ENCODE measurements at places on chromosomes 1 and 21.

- no peak for DNase-seq
- no peak overlapping the region for H3K27ac ChIP-seq
- H3K36me3 ChIP-seq, result peaks cover 5% of the 10 kb centered on the region
- H3K4me1 ChIP-seq, result peaks cover 48% of the 10 kb centered on the region
- H3K4me3 ChIP-seq, result no peak overlapping the region
- H3K27me3 ChIP-seq, result peaks cover 11% of the 10 kb centered on the region
Measured at GRCh38 chr1:9820521-9820920, 3.2 kb downstream of the CLSTN1 start.

- DNase-seq, result no peak
- no peaks in the 10 kb centered on the region for H3K36me3 ChIP-seq
Measured at GRCh38 chr1:111891566-111891965, 97.9 kb downstream of the KCND3 start.

DNA sequence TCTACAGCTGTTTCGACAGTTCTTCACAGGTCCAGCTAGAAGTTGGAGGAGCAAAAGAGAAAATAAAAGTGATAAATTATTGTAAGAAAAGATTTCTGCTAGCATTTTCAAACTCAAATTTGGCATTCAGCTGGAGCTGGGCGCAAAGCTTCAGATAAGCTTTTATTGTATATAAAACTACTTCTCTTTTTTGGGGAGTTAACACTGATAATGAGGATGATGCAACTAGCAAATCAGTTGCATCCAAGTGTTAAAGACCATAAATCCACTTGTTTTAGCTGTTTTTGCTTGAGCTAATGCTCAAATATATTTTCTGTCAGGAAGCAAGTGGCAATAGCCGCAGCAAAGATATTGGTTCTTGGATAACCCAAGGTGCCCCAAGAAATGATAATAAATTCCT lies 127.1 kb upstream of the PKN2 start:
- no peak for DNase-seq
- no peak overlapping the region for H3K4me3 ChIP-seq
- H3K27ac ChIP-seq, result no peak overlapping the region
- H3K4me1 ChIP-seq, result no peaks in the 10 kb centered on the region

GRCh38 chr21:46443910-46444309 lies 14.8 kb upstream of the DIP2A start:
- H3K36me3 ChIP-seq, result peaks cover 92% of the 10 kb centered on the region
- H3K27me3 ChIP-seq, result no peaks in the 10 kb centered on the region
- H3K4me1 ChIP-seq, result peaks cover 7% of the 10 kb centered on the region
- H3K27ac ChIP-seq, result peak overlapping the region; percentile 67

- no peaks in the 10 kb centered on the region for H3K27me3 ChIP-seq
- H3K4me1 ChIP-seq, result peaks cover 51% of the 10 kb centered on the region
- H3K36me3 ChIP-seq, result peaks cover 17% of the 10 kb centered on the region
- H3K4me3 ChIP-seq, result no peak overlapping the region
- no peak for DNase-seq
- no peak overlapping the region for H3K27ac ChIP-seq
Measured at GRCh38 chr21:15000081-15000480, 64.7 kb downstream of the NRIP1 start.

DNA sequence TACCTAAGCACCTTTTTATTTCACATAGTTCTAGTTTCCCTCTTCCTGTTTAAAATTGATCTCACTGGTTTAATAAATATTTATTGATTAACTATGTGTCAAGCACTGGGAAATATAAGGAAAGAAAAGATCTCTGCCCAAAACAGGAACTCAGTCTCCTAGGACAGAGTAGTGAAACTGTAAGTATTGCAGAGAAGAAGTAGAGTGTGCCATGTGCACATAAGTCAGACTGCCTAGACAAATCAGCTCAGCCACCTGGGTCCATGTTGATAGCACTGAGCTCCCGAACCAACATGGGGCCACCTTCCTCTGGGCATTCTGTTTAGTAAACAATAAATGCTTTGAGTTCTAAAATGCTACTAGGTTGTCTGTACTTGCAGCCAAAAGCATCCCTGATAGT lies 9.8 kb upstream of the SSX2IP start:
- no peak overlapping the region for H3K27ac ChIP-seq
- H3K4me1 ChIP-seq, result peaks cover 12% of the 10 kb centered on the region
- no peaks in the 10 kb centered on the region for H3K36me3 ChIP-seq

- H3K4me3 ChIP-seq, result no peak overlapping the region
- no peak for DNase-seq
- no peaks in the 10 kb centered on the region for H3K27me3 ChIP-seq
- no peaks in the 10 kb centered on the region for H3K4me1 ChIP-seq
- no peak overlapping the region for H3K27ac ChIP-seq
Measured at GRCh38 chr1:66873111-66873510, 51.5 kb downstream of the DNAI4 start.

GRCh38 chr1:201489643-201490261 lies 17.2 kb downstream of the CSRP1 start:
- no peak for DNase-seq
- H3K4me3 ChIP-seq, result no peak overlapping the region
- no peaks in the 10 kb centered on the region for H3K4me1 ChIP-seq

DNA sequence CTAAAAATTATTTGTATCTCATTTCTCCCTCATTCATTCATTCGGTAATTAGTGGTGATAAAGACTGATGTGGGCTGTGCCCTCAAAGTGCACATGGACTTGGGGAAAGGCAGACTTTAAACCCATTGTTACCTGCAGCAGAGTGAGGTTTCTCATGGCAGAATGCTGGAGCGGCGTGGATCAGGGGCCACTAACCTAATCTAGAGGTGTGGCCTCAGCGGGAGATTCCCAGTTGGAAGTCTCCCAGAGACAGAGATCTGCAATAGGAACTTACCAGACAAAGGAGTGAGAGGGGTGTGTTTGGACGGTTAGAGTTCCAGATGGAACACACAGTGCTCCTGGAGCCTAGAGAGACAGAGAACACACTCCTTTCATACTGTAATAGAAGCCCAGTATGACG lies 73.5 kb downstream of the VPS26C start:
- H3K4me3 ChIP-seq, result no peak overlapping the region
- H3K4me1 ChIP-seq, result no peaks in the 10 kb centered on the region
- peaks cover 94% of the 10 kb centered on the region for H3K36me3 ChIP-seq
- H3K27me3 ChIP-seq, result no peaks in the 10 kb centered on the region

- no peaks in the 10 kb centered on the region for H3K36me3 ChIP-seq
- H3K27ac ChIP-seq, result no peak overlapping the region
- peaks cover 41% of the 10 kb centered on the region for H3K4me1 ChIP-seq
- no peak overlapping the region for H3K4me3 ChIP-seq
- H3K27me3 ChIP-seq, result peaks cover 10% of the 10 kb centered on the region
Measured at GRCh38 chr1:181129771-181130606, 41.5 kb downstream of the IER5 start.

DNA sequence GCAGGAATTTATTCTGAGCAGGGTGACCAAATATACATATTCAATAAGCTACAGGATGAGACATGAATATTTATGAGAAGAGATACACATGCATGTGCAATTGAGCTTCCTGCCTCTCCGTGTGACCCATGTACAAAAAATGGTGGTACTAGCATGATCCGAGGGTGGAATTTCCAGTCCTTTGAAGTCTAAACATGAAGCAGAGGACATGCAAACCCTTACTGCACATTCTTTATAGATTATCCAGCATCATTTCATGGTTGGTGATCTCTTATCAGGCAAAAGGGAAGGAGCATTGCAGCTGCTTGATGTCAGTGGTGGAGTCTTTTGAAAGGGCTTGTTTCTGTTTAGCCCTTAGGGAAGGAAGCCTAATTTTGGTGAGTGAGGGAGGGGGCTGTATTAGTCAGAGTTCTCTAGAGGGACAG lies 448.6 kb downstream of the SETD4 start:
- DNase-seq, result no peak
- H3K27ac ChIP-seq, result no peak overlapping the region
- H3K4me3 ChIP-seq, result no peak overlapping the region
- H3K36me3 ChIP-seq, result no peaks in the 10 kb centered on the region
- H3K27me3 ChIP-seq, result peaks cover 4% of the 10 kb centered on the region

GRCh38 chr21:39388038-39388810 lies 39.3 kb upstream of the HMGN1 start:
- H3K36me3 ChIP-seq, result peaks cover 34% of the 10 kb centered on the region
- no peaks in the 10 kb centered on the region for H3K27me3 ChIP-seq
- H3K27ac ChIP-seq, result peak overlapping the region; percentile 95
- DNase-seq, result peak; percentile 93
- H3K4me1 ChIP-seq, result peaks cover 38% of the 10 kb centered on the region

GRCh38 chr1:6273380-6273891 lies 12.5 kb upstream of the GPR153 start:
- no peak for DNase-seq
- H3K36me3 ChIP-seq, result peaks cover 7% of the 10 kb centered on the region
- H3K4me1 ChIP-seq, result no peaks in the 10 kb centered on the region
- H3K4me3 ChIP-seq, result no peak overlapping the region

DNA sequence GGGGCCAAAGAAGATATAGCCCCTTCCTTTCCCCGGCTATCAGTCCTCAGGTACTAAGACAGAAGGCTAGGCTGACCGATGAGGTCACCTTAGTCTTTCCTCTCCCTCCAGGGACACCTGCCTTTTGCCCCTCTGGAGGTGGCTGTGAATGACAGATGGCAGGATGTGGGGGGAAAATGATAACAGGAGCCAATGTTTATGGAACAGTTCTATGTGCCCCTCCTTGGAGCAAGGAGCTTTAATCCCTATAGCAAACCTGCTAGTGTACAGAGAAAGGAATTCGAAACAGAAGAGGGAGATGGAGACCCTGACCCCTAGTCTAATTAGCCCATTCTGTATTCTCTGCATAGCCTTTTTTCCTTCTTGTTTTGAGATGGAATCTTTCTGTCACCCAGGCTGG lies 28.1 kb downstream of the SERINC2 start:
- peaks cover 4% of the 10 kb centered on the region for H3K27me3 ChIP-seq
- no peak for DNase-seq
- H3K27ac ChIP-seq, result no peak overlapping the region
- H3K4me3 ChIP-seq, result no peak overlapping the region
- H3K4me1 ChIP-seq, result no peaks in the 10 kb centered on the region

GRCh38 chr1:117616356-117616755 lies 10.5 kb downstream of the TENT5C start:
- peaks cover 10% of the 10 kb centered on the region for H3K36me3 ChIP-seq
- DNase-seq, result no peak
- peaks cover 79% of the 10 kb centered on the region for H3K4me1 ChIP-seq
- no peak overlapping the region for H3K27ac ChIP-seq
- H3K4me3 ChIP-seq, result no peak overlapping the region

DNA sequence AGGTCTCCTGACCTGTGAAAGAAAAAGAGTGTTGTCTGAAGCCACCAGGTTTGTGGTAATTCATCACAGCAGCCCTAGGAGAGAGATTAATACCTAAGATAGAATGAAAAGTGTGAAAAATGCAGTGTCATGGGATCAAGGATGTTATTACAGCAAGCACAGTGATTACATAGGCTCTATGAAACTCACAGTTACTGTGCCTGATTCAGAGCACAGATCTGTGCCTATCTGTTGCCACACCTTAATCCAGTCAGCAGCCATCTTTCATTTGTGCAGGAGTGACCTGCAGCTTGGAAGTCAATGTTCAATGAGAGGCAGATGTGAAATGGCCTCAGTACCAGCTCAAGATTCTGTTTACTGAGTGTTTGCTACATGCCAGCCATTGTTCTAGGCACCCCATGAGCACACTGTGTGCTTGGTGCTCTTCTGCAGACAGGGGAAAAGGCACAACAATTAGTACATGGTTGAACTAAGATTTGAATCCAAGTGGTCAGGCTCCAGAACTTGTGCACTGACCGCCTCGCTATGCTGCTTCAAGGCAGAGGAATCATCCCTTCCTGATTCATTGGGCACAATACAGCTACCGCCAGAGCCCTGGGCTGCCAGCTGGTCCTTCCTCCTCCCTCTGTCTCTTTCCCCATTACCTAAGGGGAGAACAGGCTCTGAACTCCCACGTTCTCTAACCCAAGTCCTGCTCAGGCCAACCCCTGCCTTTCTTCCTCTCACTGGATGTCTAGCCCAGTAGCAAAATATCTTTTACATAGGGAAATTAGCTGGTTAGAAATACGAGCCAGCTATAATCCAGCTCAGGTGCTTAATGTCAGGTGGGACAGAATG lies 56.3 kb upstream of the NEK2 start:
- H3K27ac ChIP-seq, result no peak overlapping the region
- DNase-seq, result no peak
- H3K4me3 ChIP-seq, result no peak overlapping the region
- no peaks in the 10 kb centered on the region for H3K36me3 ChIP-seq

DNA sequence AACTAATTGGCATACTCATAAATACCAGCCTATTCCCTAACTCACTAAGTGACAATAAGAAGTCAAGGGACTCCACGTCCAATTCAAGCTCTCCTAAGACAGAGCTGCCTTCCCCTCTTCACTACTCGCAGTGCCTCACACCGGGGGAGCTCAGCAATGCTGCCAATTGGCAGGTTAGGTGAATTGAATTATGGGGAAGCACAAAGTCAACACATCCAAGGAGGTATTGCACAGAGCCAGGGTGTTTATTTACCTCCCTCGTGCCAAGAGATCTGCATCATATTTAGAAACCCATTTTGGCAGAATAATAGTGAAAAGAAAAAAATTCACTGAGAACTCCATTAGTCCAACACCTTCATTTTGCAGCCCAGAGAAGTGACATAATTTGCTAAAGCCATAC lies 20.4 kb upstream of the TNR start:
- peaks cover 7% of the 10 kb centered on the region for H3K27me3 ChIP-seq
- H3K27ac ChIP-seq, result no peak overlapping the region
- H3K36me3 ChIP-seq, result no peaks in the 10 kb centered on the region
- H3K4me1 ChIP-seq, result no peaks in the 10 kb centered on the region
- no peak for DNase-seq

DNA sequence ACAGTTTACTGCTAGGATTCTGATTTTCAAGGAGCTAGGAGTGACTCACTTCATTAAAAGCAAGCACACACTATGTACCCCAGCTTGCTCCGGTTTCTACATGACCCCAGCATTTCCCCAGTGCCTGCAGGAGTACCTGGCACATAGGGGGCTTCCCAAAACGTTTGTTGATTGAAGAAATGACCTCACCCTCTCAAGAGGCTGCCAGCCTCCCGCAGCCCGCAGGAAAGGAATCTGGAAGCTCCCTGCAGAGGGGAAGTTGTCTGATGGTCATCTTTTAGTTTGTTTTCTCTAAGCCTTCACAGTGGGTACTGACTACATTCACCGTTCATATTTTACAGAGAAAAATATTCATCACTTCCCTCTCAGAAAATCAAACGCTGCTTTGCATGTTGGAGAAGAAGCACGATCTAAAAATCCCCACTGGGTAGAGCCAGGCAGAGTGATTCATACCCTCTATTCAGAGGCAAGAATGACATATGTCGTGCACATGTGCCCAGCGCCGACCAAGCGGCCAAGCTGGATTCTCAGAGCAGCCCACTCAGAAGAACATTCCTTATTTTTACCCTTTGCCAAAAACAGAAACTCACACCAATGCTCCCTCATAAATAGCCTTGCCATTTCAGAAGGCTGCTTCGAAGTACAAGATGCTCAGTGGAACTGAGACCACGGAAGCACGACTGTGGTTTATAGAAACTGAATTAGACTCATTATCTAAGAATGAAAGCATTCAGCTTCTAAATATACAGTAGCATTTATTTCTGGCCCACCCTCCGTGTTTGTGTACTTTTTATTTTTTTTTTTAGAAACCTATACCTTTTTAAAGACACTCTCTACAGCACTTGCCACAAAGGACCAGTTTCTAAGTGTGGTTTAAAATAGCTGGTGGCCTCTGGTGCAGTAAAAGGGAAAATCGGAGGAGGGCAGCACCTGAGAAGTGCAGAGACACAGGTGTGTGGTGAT lies 143.2 kb downstream of the MIS18A start:
- no peaks in the 10 kb centered on the region for H3K36me3 ChIP-seq
- H3K4me1 ChIP-seq, result no peaks in the 10 kb centered on the region
- H3K27ac ChIP-seq, result no peak overlapping the region
- H3K4me3 ChIP-seq, result no peak overlapping the region
- H3K27me3 ChIP-seq, result peaks cover 18% of the 10 kb centered on the region

- H3K4me1 ChIP-seq, result peaks cover 44% of the 10 kb centered on the region
- no peak for DNase-seq
- no peak overlapping the region for H3K4me3 ChIP-seq
- H3K27ac ChIP-seq, result no peak overlapping the region
Measured at GRCh38 chr1:107942814-107943213, 22.2 kb downstream of the VAV3 start.
